ENCODE measurements at places on chromosomes 16 and 17. TPM values are rescaled to one million over a fixed set of nuclear protein-coding genes. Genes with fewer than 3 reads are reported as not detected.

- DNase-seq = peak; percentile 57
Measured at GRCh38 chr16:14181371-14182050, 110.4 kb downstream of the MRTFB start.

CAVIN1 gene
- total RNA-seq = 325 TPM

DNA sequence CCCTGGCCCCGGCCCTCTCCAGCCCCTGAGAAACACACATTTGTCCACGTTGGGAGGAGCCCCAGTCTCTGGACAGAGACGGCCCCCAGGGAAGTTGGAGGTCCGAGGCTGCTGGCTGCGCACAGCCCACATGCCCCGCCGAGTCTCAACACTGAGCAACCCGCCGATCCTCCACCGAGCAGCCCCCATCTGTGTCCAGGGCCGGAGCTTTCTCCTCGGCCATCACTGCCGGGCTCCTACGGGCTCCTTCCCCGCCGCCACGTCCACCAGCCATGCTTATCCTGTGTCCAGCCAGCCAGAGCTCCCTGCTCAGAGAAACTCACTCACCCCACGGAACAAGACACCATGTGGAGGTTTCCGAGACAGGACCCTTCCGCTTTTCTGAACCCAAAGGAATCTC is 103.3 kb downstream of the ENGASE start:
- no peak for DNase-seq

LRRC46 gene
- total RNA-seq = 1.4 TPM

- DNase-seq = no peak
Measured at GRCh38 chr16:29852654-29853053, 10.4 kb downstream of the CDIPT start.

PLLP gene
- total RNA-seq = not detected

OR4D1 gene
- total RNA-seq = not detected

UMOD gene
- not detected for total RNA-seq
